NCI-H1048 (cell line): ENCODE measurements at places on chromosomes 7 and 10.

DNA sequence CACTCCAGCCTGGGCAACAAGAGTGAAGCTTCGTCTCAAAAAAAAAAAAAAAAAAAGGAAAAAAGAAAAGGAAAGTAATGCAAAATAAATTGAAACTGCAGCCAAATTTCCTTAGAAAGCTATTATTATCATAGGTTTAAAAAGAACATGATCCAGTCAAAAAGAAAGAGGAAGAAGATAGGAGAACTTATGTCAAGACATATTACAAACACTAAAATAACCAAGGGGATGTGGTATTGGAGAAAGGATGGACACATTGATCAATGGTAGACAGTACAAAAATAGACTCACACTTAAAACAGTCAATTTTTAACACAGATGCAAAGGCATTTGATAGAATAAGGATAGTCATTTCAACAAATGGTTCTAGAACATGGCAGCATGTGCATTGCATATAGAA, 27.3 kb upstream of the PFKP start:
- no peak for DNase-seq

GRCh38 chr10:45520476-45520875, 146.5 kb downstream of the ALOX5 start:
- DNase-seq, result no peak

GRCh38 chr10:49488056-49488717, 50.7 kb downstream of the ERCC6 start:
- DNase-seq, result no peak

DNA sequence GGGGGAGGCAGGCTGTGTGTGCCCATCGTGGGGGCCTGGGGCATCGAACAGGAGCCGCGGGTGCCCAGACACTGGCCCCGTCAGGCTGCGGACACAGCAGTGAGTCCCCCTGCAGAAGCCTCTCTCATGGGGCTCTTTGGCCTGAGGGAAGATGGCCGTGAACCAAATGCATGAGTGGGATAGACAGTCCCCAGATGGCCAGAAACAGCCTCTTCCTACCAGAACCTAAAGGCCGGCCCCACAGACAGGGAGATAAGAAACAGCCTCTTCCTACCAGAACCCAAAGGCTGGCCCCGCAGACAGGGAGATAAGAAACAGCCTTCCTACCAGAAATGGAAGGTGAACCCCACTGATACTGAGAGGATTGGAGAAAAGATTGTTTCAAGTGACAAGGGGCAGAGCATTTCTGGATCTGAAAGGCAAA, 16.6 kb downstream of the IDI2 start:
- no peak for DNase-seq
